NCI-H2081 treated with DMSO at 0.1 percent for 48 hours (cell line): ENCODE measurements at places on chromosomes 3 and 15.

DNA sequence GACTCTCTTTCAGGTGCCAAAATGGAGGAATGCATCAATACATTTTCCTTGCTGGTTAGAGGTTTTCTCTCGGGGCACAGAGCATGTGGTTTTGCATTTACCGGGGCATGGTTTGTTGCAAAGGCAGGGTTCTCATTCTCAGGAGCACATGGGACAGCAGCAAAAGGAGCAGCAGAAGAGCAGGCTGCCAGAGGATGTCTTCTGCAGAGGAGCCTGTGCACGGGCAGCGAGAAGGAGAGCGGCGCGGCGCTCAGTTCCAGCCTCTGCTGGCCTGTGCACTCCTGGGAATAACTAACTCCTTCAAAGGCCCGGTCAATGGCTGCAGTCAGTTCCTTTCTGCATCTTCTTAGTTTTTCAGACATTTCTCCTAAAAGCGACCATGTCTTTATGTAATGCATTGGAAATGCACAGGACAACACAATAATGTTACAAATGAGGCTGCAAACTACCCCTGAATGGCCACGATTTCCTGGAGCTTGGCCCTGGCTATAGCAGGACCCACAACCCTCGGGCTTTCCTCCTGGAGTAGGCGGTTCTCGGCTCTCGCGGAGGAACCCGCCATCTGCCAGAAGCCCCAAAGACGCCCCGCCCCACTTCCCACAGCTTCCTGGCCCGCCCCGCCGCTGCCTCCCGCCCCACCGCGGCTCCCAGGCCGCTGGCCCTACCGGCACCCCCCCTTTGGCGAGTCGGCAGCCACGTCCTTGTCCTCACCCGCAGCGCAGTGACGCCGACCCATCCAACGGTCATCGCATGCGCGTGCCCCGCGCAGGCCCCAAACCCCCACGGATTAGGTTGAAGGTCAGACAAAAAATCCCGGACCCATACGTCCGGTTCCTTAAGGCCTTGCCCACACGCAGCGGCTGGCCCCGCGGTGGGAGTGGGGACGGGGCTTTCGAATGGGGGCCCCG, at the start of gene C3orf62:
Gene C3orf62, minus strand, starts transcription at position 758 of the 908 bp plus-strand sequence. Its CDS starts 360 bp downstream, at position 398.
- no peak for DNase-seq

DNA sequence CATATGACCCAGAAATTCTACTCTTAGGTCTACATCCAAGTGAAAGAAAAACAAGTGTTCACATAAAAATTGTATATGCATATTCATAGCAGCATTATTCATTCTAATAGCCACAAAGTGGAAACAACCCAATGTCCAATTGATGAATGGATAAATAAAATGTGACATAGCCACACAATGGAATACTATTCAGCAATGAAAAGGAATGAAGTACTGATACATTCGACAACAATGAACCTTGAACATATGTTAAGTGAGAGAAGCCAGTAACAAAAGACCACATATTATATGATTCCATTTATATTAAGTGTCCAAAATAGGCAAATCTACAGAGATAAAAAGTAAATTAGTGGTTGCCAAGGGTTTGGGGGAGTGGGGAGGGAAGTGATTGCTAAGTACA, 70.2 kb upstream of the ACTC1 start:
- DNase-seq = no peak

DNA sequence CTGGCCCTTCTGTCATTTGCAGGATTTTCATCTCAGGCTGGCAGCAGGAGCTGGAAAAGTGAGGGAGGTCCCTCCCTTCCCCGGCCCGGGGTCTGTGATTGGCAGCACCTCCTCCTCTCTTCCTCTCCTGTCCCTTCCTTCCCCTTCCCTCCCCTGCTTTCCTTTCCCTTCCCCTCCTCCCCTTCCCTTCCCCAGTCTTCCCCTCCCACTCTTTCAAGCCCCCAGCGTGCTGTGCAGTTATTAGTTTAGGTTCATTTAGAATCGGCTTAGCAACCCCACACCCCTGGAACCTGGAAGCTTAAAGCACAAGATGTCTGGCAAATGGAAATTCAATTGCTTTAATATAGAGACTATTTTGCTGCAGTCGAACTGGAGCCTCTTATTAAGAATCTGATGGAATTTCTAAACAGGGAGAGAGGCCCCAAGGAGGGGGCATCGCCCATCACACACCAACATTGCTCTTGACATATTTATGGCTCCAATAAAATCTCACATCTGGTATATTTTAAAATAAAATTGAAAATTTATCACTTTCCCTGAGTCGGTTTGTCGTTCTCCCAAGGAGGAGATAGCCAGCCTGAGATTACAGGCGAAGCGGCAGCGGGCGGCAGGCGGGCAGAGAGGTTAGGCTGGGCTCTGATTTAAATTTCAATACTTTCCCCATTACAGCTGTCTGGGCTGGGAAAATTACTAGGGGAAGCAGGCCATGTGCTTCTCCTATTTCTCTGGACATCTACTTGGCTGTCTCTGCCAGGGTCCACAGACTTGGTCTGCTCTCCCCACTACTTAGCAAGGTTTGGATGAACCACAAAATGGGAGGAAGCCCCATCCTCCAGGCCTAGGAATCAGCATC, 98.9 kb downstream of the LINGO1 start:
- DNase-seq = no peak

DNA sequence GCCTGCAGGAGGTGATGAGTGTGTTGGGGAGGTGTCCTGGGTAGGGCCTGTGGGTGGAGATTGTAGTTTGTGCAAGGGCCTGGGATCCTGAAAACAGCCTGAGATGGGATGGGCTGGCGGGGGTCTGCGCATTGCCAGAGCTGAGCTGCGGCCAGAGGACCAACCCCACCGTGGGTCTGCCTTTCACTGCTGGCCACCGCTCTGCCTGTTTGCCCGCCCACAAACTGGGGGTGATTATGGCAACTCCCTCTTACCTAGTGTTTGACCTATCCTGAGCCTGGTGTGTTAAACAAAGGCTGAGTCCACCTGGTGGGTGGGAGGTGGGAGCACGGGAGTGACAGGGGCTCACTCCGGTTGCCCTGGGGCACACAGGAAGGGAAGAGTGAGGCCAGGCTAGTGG, 9.8 kb downstream of the ABTB1 start:
- DNase-seq = no peak

GRCh38 chr15:47674586-47675232, 42.6 kb upstream of the SEMA6D start:
- peak; percentile 84 for DNase-seq

GRCh38 chr15:79128556-79128955, 38.0 kb upstream of the RASGRF1 start:
- DNase-seq = no peak

GRCh38 chr3:82224661-82225060, 463.2 kb upstream of the GBE1 start:
- no peak for DNase-seq
